ENCODE measurements at places on chromosomes 1 and 21. TPM values are rescaled to one million over a fixed set of nuclear protein-coding genes. Genes with fewer than 3 reads are reported as not detected.

NUDT4B gene
- 0.68 TPM for total RNA-seq

GRCh38 chr21:33657124-33657820 lies 15.0 kb downstream of the ITSN1 start:
- H3K4me3 ChIP-seq, result no peak overlapping the region
- peak overlapping the region; percentile 36 for H3K27ac ChIP-seq
- H3K36me3 ChIP-seq, result peaks cover 9% of the 10 kb centered on the region

FOXE3 gene
- not detected for total RNA-seq

DNA sequence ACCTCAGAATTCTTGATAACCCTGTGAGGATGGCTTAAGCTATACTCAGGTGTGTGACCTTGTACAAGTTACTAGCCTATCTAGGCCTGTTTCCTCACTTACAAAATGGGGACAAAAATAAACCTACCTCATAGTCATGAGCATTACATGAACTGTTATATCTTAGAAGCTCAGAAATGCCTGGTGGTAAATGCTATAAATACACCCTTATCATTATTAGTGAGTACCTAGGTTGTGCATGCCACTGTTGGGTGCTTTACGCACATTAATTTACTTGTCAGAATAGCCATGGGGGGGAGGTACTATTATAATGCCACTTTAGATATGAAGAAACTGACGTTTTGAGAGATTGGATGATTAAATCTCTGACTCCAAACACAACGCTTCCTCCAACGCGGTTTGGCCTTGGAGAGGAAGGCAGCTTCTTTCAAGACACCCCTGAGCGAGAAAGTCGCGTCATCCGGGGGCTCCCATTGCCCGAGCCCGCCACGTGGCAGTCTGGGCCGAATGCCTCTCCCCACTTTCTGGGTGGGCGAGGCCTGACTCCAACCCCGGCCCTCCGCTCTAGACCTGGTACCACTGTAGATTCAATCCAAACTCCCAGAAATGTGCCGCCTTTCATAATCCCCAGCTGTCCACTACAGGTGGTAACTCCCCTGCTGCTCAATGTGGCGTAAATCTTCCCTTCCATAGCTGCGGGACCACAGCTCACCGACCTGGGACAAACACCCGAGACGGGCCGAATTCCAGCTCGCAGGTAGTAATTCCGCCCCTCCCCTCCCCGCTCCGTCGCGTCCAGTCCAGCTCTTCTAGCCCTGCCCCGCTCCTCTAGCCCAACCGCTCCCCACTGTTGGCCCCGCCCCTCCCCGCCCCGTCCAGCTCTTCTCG lies 771 bp upstream of the RAD54L start:
- peak overlapping the region; percentile 99 for H3K4me3 ChIP-seq
- H3K27ac ChIP-seq, result peak overlapping the region; percentile 97
- no peaks in the 10 kb centered on the region for H3K27me3 ChIP-seq
- no peaks in the 10 kb centered on the region for H3K36me3 ChIP-seq
- peak; percentile 86 for DNase-seq

DNA sequence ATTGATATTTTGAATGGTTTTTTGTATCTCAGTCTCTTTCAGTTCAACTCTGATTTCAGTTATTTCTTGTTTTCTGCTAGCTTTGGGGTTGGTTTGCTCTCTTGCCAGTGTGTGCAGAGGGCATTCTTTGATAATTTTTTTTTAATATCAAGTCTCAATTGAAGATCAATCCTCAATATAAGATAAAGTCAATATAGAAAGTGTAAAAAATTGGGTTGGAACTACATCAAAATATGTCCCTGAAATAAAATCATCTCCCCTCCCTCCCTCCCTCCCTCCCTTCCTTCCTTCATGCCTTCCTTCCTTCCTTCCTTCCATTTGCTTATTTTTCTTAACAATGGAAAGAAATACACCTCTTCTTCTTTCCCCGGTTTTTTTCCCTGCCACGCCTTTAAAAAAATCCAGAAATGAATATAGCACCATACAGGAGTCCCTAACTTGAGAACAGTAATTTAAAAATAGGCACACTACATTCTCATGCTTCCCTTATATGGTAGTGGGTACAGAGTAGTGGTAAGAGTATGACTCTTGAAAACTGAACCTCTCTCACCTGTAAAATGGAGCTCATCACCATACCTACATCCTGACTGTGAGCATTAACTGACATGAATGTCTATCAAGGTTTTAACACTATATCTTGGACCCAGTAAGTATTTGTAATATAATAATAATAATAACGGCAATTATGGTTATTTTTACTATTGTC lies 221.9 kb downstream of the GIPC2 start:
- no peak overlapping the region for H3K27ac ChIP-seq
- no peaks in the 10 kb centered on the region for H3K4me1 ChIP-seq
- DNase-seq, result no peak
- peaks cover 39% of the 10 kb centered on the region for H3K27me3 ChIP-seq
- H3K36me3 ChIP-seq, result no peaks in the 10 kb centered on the region

ETNK2 gene
- total RNA-seq, result 15.4 TPM

DNA sequence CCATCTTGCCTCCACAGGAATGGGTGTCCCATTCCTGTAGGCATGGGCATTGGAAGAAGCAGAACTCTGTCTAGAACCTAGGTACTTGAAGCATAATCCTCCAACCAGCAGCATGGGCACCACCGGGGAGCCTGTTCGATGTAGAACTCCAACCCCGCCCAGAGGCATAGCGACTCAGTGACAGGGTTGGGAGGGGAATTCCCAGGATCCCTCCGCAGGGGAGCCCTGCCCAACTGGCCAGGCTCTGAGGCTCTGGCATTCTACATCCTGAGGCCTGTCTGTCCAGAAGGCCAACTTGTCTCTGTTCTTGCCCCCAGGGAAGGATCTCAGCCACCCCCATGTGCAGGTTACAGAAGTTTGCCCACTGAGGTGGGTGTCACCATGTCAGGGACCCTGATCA lies 38.2 kb downstream of the CACNA1S start:
- peaks cover 30% of the 10 kb centered on the region for H3K27me3 ChIP-seq

All from osteocyte (in vitro differentiated cells).